Gastroesophageal sphincter (tissue), 4 donors: ENCODE measurements at places on chromosomes 7 and 10. TPM values are rescaled to one million over a fixed set of nuclear protein-coding genes. Genes with fewer than 3 reads are reported as not detected.

DNA sequence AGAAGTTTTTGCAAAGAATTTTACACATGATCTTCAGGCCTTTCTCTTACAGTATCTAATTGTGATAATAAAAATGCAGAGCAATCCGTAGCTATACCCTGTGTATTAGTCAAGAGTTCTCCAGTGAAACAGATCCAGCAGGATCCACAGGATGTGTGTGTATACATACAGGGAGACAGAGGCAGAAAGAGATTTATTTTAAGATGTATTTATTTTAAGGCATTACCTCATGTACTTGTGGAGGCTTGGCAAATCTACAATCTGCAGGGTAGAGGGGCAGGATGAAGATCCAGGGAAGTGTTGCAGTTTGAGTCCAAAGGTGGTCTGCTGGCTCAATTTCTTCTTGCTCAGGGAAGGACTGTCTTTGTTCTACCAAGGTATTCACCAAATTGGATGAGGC is 41.7 kb downstream of the ARHGAP12 start:
- ATAC-seq: no peak

DNA sequence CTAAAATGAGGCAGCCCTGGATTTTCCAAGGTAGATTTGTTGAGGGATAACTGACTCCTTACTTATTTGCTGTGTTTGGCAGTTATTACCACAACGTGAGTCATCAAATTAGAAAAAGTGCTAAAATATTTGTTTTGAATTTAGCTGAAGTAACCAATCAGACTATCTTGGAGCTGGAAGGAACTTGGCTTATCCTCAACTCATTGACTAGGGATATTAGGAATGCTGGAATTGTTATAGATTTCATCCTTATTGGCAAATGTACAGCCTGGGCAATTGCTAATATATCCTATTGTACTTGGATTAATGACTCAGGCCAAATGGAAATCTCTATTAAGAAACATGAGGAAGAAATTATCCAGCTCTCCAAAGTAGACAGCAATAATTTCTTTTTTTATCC is 1189.0 kb upstream of the LRRN3 start:
- no peak for ATAC-seq

The DCLRE1A gene
- 9.8 TPM for total RNA-seq

DNA sequence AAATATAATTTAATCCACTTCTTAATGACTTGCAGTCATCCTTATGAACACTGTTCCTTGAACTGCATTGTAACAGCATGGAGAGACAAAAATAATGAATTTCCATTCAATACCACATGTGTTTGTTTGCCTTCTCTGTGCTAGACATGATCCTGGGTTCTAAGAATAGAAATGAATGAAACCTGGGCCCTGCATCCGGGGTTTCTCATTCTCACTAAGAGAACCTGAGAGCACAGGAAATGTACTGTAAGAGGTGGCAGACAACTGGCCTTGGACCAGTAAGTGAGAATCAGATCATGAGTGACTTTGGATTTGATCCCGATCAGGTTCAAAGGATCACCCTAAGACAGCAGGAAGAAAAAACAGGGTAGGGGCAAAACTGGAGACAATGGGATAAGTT is 37.2 kb upstream of the CUL1 start:
- no peak for ATAC-seq

GRCh38 chr10:121260377-121260776 is 337.9 kb downstream of the FGFR2 start:
- ATAC-seq: no peak

The MSS51 gene
- total RNA-seq: 3.9 TPM

DNA sequence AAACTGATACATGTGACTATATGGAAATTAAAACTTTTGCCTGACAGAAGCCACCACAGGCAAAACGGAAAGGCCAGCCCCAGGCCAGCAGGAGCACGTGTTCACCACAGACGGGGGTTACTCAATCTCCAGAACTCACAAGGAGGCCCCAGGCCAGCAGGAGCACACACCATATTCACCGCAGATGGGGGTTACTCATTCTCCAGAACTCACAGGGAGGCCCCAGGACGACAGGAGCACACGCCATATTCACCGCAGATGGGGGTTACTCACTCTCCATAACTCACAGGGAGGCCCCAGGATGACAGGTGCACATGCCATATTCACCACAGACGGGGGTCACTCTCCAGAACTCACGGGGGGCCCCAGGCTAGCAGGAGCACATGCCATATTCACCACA is 61.5 kb downstream of the NKX6-2 start:
- ATAC-seq: no peak

- ATAC-seq: peak; percentile 23
Measured at GRCh38 chr7:92527300-92528187, 776 bp downstream of the PEX1 start.

DNA sequence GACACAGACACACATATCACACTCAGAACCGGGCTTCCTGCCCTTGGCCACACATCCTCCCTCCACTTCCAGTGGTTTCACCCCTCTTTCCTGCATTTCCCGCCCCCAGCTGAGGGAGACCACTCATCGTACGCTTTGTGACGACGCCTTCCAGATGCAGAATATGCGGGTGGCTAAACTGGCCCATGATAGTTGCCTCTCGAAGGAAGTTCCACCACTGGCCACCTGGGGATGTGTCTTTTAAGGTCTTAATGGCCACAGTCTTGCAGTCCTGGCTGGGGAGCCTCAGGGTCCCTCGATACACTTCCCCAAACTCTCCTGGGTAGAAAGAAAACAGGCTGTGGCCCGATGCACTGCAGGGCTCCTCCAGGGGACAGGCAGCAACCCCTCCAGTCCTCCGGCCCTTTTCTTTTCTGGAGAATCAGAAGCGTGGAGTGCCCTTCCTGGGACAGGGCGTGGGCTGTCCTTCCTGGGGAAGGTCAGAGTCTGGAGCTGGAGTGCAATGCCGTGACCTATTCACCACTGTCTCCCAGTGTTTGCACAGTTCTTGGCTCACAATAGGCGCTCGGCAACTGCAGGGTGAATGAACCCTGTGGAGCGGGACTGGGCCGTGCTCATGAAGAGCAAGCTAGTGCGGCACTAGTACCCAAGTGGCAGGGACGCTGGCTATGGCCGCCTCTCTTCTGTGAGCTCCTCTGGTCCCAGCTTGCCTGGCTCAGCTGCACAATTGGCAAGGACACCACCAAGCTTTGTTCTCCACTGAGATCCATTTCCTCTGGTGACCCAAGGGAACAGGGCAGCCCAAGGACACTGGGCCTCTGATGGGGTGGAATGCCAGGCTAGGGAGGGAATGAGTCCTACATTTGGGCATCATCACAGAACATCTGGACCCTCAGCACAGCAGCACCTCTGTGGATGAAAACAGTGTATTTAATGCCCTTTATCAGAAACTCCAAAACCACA is 13.2 kb downstream of the EPHA1 start:
- ATAC-seq: no peak

- peak; percentile 78 for ATAC-seq
Measured at GRCh38 chr7:132480534-132480933, 95.7 kb downstream of the PLXNA4 start.

DNA sequence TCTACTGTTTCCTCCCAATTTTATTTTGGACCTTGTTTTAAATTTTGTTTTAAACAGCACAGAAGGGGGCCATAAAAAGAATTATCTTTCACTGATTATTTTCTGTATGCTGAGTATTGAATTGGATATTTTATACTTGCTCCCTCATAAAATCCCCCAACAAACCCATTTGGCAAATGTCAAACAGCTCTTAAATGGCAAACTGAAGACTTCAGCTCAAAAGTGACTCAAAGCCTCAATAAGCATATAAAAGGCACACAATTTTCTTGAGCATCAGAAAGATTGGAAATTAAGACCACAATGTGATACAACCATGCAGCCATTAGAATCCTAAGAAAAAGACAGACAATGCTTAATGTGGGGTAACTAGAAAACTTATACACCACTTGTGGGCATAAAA is 199.2 kb downstream of the SEMA3E start:
- no peak for ATAC-seq
